ENCODE measurements at places on chromosomes 1 and 21.

DNA sequence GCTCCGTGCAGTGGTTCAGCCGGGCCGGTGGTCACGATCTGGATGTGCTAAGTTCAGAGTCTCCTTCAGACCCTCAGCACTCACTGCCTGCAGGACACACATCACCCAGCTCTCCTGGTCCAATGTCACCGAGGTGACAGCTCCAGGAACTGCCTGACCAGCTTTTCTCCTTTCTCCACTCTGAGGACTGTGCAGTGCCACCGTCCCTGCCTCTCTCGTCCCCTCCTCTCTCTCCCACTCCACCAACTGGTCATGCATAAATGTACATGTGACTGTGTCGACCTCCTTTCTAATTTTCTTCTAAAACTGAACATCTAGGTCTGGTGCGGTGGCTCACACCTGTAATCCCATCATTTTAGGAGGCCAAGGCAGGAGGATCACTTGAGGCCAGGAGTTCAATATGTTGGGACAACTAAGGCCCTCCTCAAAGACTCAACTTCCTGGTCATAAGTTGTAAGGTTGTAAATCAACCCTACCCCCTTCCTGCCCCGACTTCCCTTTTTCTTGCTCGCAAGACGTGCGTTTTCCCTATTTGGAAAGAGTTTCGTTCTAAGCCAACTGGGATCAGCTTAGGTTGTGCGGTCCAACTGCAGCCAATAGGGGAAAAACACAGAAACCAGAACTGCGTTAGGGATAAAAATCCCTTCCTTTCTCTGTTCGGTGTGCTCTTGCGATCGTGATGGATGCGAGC lies 53.1 kb downstream of the MEGF6 start:
- no peak for DNase-seq

- DNase-seq, result no peak
Measured at GRCh38 chr1:45883658-45884057, 80.2 kb downstream of the MAST2 start.

DNA sequence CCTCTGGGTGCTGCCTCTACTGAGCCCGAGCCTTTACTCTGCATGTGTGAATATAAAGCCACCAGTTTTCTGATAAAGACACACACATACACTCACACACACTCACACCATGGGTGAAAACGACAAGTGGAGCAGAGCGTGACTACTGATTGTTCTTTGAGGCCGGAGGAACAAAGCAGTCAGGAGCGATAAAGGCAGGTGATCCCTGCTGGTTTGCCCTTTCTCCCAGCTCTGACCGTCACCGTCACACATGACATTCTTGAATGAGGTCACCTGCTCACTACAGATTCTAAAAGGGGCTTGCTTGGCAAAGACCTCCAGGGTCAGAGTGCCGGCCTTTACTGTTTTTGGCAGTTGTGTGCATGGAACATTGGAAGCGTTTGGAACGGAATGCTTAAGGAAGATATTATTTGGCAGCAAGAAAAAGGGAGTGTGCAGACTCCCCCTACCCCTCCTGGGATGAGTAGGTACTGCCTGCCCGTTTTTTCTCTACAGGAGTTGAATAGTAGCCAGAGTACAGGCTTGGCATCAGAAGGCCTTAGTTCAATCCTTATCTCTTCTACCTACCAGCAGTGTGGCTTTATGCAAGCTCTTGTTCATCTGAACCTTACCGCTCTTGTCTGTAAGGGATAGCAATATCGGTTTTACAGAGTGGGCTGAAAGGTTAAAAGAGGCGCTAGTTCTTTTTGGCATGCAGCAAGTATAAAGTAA lies 79.7 kb downstream of the PBX1 start:
- no peak for DNase-seq

DNA sequence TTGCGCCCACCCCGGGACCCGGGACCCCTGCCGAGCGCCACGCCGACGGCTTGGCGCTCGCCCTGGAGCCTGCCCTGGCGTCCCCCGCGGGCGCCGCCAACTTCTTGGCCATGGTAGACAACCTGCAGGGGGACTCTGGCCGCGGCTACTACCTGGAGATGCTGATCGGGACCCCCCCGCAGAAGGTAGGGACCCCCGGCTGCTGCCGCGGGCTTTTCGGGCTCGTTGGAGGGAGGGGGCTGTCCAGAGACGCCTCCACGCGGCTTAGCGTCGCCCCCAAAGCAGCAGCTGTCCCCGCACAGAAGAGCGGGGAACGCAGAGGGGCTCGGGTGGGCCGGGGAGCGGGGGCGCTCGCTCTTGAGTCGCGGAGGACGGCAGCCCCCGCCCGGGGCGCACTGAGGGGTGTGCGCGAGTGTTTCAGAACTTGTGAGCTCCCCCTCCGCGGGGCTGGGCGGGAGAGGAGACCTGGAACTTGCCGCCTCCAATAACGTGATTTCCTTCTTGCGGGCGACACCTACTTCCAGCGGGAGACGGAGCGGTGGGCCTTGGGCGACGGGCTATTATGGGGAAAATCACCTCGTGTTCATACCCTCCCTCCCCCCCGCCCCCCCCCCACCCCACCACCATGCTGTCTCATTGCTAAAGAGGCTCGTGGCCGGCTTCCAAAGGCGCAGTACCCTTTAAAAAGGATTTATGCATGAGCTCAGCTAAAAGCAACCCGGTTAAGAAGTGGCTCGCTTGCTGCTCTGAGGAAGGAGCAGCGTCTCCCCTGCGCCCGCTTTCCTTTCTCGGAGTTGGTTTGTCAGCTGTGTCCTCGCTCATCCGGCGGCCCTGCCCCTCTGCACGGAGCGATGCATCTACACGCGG lies 664 bp downstream of the BACE2 start:
- no peak for DNase-seq

- no peak for DNase-seq
Measured at GRCh38 chr1:212101735-212102134, 66.2 kb downstream of the DTL start.

DNA sequence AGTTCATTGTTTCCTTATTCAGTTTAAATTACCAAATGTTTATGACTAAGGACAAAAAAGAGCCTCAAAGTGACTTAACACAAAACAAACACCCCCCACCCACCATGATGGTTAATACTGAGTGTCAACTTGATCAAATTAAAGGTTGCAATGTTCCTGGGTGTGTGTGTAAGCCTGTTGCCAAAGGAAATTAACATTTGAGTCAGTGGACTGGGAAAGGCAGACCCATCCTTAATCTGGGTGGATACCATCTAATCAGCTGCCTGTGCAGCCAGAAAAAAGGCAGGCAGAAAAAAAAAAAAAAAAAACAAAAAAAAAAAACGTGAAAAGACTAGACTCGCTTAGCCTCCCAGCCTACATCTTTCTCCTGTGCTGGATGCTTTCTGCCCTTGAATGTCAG lies 543.4 kb downstream of the NEGR1 start:
- DNase-seq, result no peak

DNA sequence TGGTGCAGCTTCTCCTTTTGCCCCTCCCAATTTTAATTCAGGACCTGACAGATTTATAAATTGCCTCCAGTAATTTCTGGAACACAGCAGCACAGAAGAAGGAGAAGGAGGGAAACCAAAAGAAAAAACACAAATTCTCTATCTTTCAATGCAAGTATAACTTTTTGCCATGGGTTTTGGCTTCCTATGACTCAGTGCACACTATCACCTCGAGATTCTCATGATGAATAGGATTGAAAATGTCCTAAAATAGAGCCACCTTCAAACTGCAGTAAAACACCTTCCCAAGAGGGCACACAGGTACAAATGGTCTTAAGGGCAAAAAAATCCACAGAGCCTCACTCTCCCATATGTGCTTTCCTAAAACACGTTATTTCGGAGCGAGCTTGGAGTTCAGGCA lies 113.6 kb downstream of the HLCS start:
- DNase-seq, result no peak

GRCh38 chr1:84297546-84298244 lies 3.8 kb upstream of the SAMD13 start:
- DNase-seq, result no peak

- DNase-seq, result no peak
Measured at GRCh38 chr1:230003409-230003808, 63.6 kb upstream of the GALNT2 start.

DNA sequence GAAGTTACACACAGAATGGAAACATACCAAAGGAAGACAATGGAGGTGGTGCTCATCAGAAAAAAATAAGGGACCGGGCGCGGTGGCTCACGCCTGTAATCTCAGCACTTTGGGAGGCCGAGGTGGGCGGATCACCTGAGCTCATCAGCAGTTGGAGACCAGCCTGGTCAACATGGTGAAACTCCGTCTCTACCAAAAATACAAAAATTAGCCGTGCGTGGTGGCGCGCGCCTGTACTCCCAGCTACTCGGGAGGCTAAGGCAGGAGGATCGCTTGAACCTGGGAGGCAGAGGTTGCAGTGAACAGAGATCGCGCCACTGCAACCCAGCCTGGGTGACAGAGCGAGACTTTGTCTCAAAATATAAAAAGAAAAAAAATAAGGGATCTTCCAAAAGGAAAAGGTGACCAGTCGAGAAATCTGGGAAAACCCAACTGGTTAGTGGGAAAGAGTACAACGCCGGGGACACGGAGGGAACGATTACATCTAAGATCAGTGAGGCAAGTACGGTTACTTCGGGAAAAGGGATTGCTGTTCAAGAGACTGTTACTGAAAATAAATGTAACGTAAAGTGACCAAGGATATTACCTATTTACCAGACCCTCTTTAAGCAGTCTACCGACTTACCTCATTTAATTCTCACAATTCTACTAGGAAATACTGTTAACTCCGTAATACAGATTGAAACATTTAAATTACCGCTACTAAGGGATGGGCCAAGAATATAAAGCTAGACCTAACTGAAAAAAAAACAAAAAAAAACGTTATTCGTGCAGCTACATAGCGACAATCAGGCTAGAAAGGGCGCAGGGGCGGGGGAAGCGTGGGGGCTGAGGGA lies 822 bp downstream of the CCT3 start:
- DNase-seq, result no peak

GRCh38 chr1:52662645-52663313 lies 29.8 kb downstream of the SHISAL2A start:
- no peak for DNase-seq

GRCh38 chr1:172814428-172814827 lies 155.5 kb downstream of the FASLG start:
- no peak for DNase-seq

DNA sequence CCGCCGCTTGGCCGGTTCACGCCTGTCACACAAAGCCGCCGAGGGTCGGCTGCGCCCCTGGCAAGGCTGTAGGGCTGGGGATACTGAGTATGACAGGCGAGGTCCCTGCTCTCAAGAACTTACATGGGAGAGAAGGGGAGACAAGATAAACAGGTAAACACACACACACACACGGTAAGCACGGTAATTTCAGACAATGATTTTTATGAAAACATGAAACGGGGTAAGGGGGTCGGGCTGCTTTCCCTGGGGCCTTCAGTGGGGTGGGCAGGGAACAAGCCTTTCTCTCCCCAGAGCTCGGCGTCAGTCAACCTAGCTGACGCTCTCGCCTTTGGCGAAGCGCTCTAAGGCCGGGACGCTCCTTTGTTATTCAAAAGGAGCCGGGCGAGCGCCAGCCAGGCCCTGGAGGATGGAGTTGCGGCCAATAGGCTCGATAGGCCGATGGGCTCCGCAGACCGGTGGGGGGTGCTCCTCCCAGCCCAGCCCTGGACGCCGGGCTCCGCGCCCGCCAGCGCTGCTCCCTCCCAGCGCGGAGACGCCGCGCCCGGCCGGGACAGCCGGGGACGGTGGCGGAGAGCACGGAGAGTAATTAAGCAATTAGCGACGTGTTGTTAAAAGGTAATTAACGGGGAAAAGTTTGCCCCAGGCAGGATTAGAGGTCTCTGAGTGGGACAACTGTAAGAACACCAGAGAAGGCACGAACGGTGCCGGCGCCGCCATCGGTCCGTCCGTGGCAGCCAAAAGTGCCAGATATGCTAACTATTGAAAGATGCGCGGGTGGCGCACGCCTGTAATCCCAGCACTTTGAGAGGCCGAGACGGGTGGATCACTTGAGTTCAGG lies 950 bp upstream of the INKA2 start:
- DNase-seq, result no peak

DNA sequence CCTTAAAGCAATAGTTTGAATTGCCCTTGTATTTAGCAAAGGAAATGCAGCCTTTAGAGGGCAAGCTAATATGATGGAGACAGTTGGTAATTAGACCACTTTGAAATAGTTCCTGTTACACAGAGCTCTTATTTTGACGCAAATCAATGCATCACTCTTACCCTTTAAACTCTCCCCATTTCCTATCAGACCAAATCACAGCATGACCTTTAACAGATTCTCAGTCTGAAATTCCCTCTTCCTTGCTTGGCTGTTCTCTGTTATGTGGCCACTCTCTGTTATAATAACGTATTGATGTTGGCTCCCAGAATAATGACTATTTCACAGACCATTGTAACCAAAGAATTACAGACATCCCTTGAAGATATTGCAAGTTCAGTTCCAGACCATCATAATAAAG lies 66.9 kb upstream of the NGF start:
- no peak for DNase-seq

- no peak for DNase-seq
Measured at GRCh38 chr1:8004803-8005573, 21.1 kb downstream of the ERRFI1 start.

GRCh38 chr1:79532555-79532954 lies 526.0 kb upstream of the ADGRL4 start:
- DNase-seq, result no peak

DNA sequence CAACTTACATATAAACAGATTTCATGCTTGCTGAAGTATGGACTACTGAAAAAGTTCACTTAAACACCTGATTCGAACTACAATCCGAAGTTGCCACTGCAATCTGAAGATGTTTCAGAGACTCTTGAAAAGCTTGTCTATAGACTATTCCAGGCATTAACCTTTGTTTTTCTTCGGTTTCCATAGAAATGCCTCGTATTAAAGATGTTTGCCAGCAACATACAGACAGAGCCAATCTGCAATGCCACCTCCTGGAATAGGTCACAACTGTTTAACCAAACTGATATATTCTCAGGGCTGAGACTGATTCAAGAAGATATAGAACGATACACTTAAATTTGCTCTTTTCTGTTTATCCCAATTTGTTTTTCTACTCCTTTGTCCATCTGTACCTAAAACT lies 28.9 kb upstream of the DMRTB1 start:
- no peak for DNase-seq

DNA sequence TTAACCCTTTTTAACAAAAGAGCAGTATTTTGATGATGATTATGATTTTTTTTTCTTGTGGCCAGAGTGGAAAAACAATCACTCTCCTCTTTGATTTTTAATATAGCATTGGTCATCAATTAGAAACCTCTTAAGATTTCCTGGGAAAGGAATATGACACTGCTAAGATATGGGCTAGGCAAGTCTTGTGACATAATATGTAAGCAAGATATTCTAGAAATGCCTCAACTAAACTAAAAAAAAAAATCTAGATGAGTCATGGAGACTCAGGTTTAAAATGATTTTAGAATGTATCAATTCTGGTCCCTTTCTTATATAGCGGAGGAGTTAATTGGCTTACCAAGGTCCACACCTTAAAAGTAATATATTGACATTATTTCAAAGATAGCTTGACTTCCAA lies 60.3 kb upstream of the JUN start:
- no peak for DNase-seq

DNA sequence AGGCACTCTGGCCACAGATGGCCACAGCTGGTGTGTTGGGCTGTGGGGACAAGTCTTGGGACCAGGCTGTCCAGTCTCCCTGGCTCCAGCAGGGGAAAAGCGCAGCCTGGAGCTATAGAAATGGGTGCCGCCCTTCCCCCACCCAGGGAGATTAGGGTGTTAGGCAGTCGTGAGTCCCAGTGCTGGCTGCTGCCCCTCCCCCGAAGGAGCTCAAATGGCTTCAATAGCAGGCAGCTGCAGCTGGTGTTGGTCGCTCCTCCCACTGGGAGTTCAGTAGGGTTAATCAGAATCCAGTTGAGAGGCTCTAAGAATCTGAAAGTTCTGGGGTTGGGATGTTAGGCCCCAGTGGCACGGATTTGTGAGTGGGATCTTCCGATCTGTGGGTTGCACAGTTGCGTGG lies 595.6 kb upstream of the PKN2 start:
- DNase-seq, result no peak

GRCh38 chr1:40769815-40770214 lies 13.8 kb upstream of the KCNQ4 start:
- DNase-seq, result no peak
